NCI-H2029 (cell line): ENCODE measurements at places on chromosomes 11 and 22.

DNA sequence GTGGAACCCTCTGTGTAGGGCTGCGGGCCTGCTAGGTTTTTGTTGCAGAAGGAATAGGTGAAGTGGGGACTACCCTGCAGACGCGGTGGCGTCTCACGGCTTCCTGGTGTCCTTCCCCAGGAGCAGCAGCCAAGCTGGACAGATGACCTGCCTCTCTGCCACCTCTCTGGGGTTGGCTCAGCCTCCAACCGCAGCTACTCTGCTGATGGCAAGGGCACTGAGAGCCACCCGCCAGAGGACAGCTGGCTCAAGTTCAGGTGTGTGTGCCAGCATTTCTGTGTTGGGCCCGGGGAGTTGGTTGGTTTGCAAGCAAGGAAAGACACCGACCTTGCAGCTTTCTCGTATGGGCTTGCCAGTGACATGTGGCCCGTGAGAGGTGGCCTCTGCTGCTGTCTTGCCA, 15.3 kb downstream of the TAB1 start:
- DNase-seq: peak; percentile 57

- no peak for DNase-seq
These were observed 27.3 kb downstream of the CTR9 start for GRCh38 chr11:10778217-10778970.

DNA sequence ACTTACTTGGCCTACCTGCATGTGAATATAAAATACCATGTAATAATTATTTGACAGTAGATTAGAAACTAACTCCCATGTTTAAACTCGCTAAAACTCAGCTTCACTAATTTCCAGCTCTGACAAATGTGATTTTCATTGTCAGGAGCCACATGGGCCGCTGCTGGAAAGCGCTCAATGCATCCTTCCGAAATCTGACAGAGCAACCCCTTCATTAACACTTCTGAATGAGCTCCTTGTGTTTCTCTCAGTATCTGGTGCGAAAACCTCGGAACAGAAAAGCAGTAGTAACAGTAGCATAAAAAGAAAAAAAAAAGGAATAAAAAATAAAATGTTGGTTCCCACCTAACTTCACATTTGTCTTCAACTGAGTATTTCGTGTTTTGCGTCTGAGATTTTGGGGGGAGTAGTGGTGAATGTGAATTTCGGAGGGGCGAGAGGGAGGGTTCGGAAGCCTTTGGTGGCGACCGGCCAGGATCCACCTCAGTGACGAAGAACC, 710 bp downstream of the MTCH2 start:
- DNase-seq: no peak

DNA sequence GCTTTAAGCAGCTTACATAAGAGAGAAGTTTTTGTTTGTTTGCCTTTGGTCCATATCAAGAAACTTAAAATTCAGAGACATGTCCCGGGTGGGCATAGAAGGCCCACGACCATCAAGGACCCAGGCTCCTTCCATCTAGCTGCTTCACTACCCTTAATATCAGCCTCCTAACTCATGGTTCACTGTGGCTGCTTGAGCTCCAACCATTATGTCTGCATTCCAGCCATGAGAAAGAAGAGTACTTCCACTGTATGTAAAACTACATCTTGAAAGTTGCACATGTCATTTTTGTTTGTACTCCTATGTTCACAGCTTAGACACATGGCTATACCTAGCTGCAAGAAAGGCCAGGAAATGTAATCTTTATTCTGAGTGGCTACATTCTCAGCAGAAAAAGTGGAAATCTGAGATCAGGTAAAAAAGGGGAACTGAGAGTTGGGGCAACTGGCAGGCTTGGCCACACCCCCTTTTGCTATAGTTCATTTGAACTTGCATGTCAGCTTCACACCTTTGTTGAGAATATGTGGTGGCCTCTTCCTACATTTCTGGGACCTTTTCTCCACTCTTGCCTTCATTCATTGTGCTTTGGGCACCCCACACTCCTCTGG, 81.3 kb upstream of the TP53I11 start:
- DNase-seq: no peak

GRCh38 chr11:108536783-108537182, 38.6 kb upstream of the POGLUT3 start:
- DNase-seq: no peak

DNA sequence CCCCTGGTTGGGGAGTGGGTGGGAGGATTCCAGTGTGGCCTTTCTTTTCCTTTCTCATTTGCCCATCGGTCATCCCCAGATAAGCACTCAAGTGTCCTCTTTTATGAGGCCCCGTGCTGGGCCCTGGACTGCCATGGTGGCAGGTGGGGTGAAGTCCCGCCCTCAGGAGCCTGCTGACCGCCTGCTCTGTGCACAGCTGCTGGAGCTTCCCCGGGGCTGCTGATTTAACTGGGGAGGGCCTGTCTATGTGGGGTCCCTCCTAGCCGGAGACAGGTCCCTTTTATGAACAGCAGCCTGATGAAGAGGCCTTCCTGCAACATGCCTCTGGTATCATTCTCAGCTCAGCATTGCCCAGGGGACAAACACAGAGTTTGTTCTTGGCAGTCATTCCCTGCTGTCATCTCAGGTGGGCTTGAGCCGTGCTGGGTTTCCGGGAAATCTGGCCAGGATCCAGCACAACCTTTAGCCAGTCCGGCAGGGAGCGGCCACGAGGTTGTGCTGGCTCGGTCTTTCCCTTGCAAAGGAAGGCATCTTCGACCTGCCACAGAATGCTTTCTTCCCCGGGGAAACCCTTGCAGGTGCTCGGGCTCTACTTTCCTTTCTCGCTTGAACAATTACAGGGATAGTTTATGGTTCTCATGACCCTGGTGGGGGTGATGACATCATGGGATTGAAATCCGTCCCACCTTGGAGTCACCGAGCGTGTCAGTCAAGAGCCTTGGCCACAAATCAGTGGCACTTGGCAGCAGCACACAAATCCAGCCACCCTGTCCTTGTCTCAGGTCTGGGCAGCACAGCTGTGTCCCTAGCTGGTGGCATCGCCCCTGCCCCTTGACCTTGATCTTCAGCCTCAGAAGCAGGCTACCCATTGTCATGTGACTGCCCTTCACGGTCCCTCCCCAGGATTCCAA, 20.1 kb downstream of the ST14 start:
- DNase-seq: peak; percentile 80

- no peak for DNase-seq
These were observed 23.5 kb downstream of the TP53AIP1 start for GRCh38 chr11:128919216-128919615.

GRCh38 chr22:23261900-23262450, 81.7 kb downstream of the BCR start:
- DNase-seq: no peak

DNA sequence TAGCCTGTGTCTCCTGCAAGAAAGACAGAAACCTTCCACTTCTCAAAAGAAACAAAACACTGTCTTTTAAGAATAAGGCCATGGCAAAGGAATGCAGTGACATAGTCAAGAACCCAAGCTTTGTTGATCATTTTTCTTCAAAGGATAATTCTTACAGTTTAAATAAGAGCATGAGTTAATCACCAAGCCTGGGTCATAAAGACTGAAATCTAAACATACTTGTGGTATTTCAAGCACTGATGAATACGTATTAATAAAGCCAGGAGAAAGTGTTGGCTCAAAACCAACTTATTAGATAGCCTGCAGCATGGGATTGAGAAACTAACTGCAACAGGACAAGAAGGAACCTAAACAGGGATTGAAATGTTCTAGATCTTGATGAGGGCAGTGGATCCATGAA, 143.3 kb upstream of the MTNR1B start:
- peak; percentile 5 for DNase-seq
